ENCODE measurements at places on chromosomes 13 and 19.

GRCh38 chr19:29576761-29577648, 29.1 kb upstream of the POP4 start:
- DNase-seq: no peak

GRCh38 chr19:51147663-51148062, 5.6 kb downstream of the SIGLEC7 start:
- DNase-seq: no peak

DNA sequence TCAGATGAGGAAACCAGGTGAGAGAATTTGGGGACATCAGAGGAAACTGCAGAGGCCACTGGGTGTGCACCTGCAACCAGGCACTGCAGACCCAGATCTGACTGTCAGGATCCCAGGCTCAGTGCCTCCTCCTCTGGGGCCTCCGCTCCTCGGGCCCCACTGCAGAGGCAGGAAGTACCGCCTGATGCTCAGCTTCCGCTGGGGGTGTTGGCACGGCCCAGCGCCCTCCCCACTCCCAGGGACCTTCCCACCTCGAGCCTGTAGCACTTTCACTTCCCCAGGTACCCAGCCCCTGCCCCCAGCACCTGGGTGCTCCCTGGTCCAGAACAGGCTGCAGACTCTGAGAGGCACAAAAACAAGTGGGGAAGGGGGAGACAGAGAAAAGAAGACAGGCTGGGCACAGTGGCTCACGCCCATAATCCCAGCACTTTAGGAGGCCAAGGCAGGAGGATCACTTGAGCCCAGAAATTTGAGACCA, 1.4 kb upstream of the CD37 start:
- no peak for DNase-seq

DNA sequence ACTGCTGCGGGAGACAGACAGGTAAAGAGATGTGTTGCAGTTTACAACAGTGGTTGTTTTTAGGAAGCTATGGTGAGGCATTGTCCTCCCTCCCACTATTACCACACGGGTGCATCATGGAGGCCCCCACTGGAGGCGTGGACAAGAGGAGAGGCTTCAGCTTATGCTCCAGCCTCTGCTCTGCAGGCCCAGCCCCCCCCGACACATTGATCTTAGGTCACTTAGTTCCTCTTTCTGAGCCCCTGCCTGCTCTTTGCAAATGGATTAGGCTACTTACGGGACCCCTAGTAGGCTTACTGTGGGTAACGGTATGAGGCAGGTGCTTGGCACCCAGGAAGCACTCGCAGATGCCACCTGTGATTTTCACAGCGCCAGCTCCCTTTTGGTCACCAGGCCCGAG, 123.9 kb downstream of the SLC7A1 start:
- no peak for DNase-seq

Data from activated naive CD8-positive, alpha-beta T cell treated with anti-CD3 and anti-CD28 coated beads, Interleukin-2, amount 50 U/mL, for 16 hours (primary cell).